Posterior cingulate gyrus (tissue), 11 donors: ENCODE measurements at places on chromosomes 16 and 17.

- DNase-seq, result no peak
Observed at GRCh38 chr16:5706211-5706610, 608.6 kb upstream of the EEF2KMT start.

GRCh38 chr16:89033796-89034572 lies 57.0 kb upstream of the CBFA2T3 start:
- DNase-seq, result peak; percentile 71

GRCh38 chr17:45227101-45227925 lies 5.6 kb downstream of the FMNL1 start:
- DNase-seq, result peak; percentile 40

- peak; percentile 98 for DNase-seq
Observed at GRCh38 chr16:90022209-90023077, 3.2 kb upstream of the DBNDD1 start.
